ENCODE measurements at places on chromosomes 2 and 18.
A peak's percentile ranks its signal among the peaks of the same experiment; 100 is the strongest.

GRCh38 chr2:109712123-109712449 lies 82.0 kb upstream of the RGPD5 start:
- DNase-seq = no peak

GRCh38 chr2:108268001-108268400 lies 20.7 kb upstream of the SULT1C2 start:
- DNase-seq = peak; percentile 10

GRCh38 chr2:188142636-188143295 lies 148.9 kb upstream of the GULP1 start:
- DNase-seq = peak; percentile 34

DNA sequence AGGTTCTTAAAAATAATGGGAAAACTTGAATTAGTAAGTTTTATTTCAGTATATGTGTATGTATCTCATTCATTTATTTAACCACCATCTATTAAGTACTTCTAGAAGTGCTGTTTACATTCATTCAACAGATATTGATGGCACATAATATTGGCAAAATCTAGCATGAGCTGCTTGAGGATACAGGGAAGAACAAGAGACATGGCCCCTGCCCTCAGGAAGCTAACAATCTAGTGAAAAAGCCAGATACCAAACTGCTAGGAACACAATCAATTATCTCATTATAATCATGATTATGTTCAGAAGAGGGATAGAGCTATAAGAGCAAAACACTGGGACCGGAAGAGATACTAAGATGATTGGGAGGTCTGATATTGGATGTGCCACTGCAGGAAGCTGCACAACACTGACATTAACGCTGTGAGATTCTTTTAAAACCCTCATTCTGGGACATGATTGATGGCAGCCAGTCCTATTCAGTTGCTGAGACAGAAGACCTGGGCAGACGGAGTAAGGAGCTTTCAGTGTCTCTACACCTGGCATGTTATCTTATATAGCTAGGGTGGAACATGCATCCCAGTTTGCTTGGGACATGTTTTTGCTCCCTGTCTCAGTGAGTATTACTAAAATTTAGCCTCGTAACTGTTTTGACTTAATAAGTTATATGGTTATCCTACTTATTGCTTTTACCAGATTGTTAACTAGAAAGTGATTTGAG lies 314.1 kb downstream of the STK39 start:
- DNase-seq = no peak

DNA sequence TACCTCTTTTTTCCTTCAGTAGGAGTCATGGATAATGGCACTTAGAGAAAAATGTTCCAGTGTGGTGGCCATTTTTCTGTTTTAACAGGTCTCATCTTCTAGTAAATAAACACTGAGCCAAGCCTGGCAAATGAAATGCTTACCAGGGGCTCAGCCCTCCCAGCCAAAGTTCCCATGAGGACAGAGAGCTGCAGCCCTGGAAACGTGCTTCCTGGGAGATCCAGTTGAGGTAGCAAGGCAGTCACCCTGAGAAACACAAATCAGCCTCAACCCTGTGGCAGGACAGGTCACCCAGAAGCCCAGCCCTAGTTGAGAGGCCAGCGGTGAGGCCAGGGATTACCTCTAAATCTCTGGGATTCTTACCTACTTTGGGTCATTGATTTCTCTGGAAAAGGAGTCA lies 140.1 kb downstream of the LNPK start:
- DNase-seq = no peak

GRCh38 chr2:7953195-7953594 lies 728.7 kb upstream of the ID2 start:
- no peak for DNase-seq

All from amniotic epithelial cell (primary cell).